ENCODE measurements at places on chromosomes 7 and 10.

DNA sequence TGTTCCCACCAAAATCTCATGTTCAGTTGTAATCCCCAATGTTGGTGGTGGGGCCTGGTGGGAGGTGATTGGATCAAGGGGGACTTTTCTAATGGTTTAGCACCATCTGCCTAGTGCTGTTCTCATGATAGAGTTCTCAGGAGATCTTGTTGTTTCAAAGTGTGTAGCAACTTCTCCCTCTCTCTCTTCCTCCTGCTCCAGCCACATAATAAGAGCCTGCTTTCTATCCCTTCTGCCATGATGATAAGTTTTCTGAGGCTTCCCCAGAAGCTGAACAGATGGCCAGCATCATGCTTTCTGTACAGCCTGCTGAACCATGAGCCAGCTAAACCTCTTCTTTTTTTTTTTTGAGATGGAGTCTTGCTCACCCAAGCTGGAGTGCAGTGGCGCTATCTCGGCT is 910.6 kb downstream of the KCNMA1 start:
- DNase-seq: no peak

GRCh38 chr10:51159841-51160240 is 85.6 kb downstream of the PRKG1 start:
- DNase-seq: no peak

GRCh38 chr10:29761916-29762315 is 127.1 kb upstream of the SVIL start:
- no peak for DNase-seq

DNA sequence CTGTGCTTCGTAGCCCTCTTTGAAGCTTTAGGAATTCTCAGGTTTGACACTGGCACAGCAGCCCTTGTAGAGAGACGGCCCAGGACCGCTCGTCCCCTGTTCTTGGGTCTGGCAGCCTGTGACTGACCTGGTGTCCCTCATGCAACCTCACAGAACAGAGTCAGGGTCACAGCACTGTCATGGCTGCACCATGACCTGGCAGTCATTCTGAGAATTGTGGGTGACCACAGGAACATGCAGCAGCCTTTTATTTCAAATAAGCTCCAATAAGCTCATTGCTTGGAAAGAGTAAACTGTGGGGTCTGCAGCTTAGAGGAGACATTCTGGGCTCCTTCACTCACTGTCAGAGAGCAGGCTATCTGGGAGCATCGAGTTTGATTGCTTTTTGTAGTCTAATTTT is 42.5 kb downstream of the MYO1G start:
- no peak for DNase-seq

- DNase-seq: no peak
These were observed 26.2 kb downstream of the CUX1 start for GRCh38 chr7:101843293-101844271.

Measured in GM06990 (cell line).